ENCODE measurements at places on chromosomes 4 and X. TPM values are rescaled to one million over a fixed set of nuclear protein-coding genes. Genes with fewer than 3 reads are reported as not detected.

- peaks cover 14% of the 10 kb centered on the region for H3K4me1 ChIP-seq
- no peaks in the 10 kb centered on the region for H3K27me3 ChIP-seq
- H3K4me3 ChIP-seq = no peak overlapping the region
- DNase-seq = peak; percentile 36
- H3K36me3 ChIP-seq = no peaks in the 10 kb centered on the region
- no peak overlapping the region for H3K27ac ChIP-seq
Measured at GRCh38 chr4:74016068-74016467, 17.6 kb upstream of the CXCL5 start.

DNA sequence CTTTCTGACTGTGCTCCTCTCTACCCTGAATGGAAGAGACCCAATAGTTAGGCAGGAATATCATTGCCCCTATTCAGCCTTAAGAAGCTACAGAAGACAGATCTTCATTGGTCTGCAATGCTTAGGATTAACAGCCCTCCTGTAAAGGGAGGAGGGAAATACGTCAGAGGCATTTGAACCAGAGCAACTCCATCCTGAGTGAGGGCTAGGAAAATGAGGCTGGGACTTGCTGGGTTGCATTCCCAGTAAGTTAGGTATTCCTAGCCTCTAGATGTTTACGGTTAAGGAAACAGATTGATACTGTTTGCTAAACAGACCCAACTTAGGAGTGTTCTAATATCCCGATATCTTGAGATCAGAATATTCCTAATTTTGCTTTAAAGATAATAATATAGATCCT lies 63.5 kb downstream of the PCDH18 start:
- H3K4me3 ChIP-seq = no peak overlapping the region
- no peaks in the 10 kb centered on the region for H3K4me1 ChIP-seq
- no peak for DNase-seq
- H3K36me3 ChIP-seq = no peaks in the 10 kb centered on the region
- H3K27ac ChIP-seq = no peak overlapping the region

GRCh38 chr4:145867406-145867805 lies 71.2 kb downstream of the ZNF827 start:
- no peak overlapping the region for H3K4me3 ChIP-seq
- H3K27ac ChIP-seq = no peak overlapping the region
- H3K27me3 ChIP-seq = no peaks in the 10 kb centered on the region

DNA sequence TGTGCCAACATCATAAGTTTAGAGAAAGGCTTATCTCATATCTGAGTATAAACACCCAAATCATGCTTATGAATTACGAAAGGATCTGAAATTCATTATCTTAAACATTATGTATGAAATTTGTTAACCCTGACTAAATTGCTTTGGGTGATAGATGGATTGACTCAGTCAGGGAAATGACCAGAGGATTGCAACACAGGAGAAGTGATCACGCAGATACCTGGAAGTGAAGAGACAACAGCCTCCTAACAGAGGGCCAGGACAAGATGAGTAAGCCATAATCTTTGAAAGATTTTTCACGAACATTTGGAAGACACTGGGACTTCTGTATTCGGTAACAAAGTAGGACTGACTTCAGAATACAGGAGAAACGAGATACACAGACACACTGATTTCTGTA lies 363.4 kb downstream of the DMD start:
- H3K27ac ChIP-seq = no peak overlapping the region
- no peaks in the 10 kb centered on the region for H3K4me1 ChIP-seq
- DNase-seq = no peak
- H3K4me3 ChIP-seq = no peak overlapping the region
- H3K27me3 ChIP-seq = no peaks in the 10 kb centered on the region

DNA sequence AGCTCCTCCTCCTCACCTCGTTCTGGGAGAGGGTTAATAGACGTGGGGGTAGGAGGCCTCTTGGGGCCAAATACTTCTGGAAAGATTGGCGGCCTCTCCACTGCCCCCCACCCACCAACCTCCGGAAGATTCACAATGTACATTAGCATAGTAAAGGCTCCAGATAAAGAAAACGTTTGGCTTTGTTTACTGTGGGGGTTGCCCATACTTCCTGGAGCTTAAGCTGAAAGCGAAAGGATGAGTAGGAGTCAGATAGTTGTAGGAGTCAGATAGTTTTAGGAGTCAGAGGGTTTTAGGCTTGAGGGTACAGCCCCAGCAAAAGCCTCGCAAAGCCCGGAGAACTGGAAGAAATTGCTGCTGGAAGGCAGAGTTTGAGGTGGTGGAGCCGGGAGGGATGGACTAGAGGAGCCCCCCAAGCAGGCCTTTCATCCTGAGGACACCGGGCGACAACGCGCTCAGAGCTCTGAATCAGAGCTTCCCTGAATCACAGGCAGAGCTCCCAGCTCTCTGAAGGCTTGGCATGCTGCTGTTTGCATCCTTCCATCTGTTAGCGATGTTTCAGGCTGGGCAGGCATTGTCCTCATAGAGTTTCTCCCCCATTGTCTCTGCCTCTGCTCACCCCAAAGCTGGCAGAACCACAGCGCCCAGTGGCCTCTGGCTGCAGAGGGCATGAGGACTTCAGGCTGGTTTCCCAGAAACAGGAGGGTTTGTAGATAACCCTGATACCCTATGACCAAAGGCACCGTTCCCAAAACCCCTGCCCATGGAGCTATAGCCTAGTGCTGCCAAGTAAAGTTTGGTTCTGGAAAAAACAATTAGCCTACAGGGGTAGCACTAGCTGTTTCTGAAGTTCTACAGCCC lies 280.7 kb downstream of the BCOR start:
- H3K27ac ChIP-seq = no peak overlapping the region
- H3K4me3 ChIP-seq = no peak overlapping the region
- H3K27me3 ChIP-seq = peaks cover 20% of the 10 kb centered on the region
- H3K4me1 ChIP-seq = peaks cover 27% of the 10 kb centered on the region
- DNase-seq = no peak

The PRDM8 gene
- not detected for total RNA-seq

The NEXMIF gene
- total RNA-seq = 0.29 TPM

The PAGE4 gene
- not detected for total RNA-seq

The GUCY1A1 gene
- total RNA-seq = 28.6 TPM

The TIMM8A gene
- total RNA-seq = 6.4 TPM

The PDCL2 gene
- not detected for total RNA-seq

Measured in stomach (tissue), 19 donors.